Tibial nerve (tissue), 4 donors: ENCODE measurements at places on chromosomes 1 and 21.

- no peak for DNase-seq
Measured at GRCh38 chr1:235077163-235077540, 51.5 kb downstream of the TOMM20 start.

DNA sequence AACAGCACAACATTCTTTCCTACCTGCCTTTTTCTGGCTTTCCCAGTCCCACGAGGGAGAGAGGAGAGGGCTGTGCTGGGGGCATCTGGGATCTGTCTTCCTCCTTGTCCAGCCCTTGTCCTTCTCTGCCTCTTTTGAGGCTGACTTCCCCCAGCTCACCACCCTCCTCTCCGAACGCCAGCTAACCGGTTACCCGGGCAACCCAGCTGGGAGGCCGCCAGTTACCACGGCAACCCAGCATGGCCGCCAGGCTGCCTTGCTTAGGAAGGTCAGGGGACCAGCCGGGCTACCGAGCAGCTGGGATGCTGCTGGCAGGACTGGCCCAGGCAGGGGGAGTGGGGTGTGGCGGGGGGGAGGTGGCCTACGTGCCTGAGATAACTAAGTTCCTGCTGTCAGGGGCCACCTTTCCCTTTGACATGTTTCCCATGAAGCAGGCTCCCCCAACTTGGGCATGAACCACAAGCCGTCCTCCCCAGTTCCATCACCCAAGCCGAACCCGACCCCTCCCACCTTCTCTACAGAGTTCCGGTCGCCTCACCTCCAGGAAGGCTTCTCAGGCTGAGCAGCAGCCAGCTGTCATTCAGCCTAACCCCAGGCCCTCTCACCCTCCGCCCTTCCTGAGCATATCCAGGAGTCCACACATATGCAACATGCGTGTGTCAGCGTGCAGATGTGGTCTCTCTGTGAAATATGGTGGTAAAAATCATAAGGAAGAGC is 8.7 kb downstream of the PLEKHA6 start:
- peak; percentile 55 for DNase-seq

- no peak for DNase-seq
Measured at GRCh38 chr1:210739627-210740026, 394.3 kb downstream of the KCNH1 start.

DNA sequence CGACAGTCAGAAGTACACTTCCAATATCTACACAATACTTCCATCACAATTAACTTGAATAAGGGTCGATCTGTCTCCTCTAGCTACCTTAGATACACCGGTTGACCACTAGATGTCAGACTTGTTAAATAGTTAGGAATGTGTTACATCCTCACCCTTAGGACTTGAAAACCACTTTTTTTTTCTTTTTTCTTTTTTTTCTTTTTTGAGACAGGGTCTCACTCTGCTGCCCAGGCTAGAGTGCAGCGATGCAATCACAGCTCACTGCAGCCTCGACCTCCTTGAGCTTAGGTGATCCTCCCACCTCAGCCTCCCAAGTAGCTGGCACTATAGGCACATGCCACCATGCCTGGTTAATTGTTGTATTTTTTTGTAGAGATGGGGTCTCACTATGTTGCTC is 120.4 kb upstream of the GREM2 start:
- DNase-seq: no peak

GRCh38 chr1:85575363-85575995 is 5.1 kb upstream of the CCN1 start:
- DNase-seq: no peak

GRCh38 chr1:81458186-81458585 is 342.5 kb upstream of the ADGRL2 start:
- DNase-seq: no peak

DNA sequence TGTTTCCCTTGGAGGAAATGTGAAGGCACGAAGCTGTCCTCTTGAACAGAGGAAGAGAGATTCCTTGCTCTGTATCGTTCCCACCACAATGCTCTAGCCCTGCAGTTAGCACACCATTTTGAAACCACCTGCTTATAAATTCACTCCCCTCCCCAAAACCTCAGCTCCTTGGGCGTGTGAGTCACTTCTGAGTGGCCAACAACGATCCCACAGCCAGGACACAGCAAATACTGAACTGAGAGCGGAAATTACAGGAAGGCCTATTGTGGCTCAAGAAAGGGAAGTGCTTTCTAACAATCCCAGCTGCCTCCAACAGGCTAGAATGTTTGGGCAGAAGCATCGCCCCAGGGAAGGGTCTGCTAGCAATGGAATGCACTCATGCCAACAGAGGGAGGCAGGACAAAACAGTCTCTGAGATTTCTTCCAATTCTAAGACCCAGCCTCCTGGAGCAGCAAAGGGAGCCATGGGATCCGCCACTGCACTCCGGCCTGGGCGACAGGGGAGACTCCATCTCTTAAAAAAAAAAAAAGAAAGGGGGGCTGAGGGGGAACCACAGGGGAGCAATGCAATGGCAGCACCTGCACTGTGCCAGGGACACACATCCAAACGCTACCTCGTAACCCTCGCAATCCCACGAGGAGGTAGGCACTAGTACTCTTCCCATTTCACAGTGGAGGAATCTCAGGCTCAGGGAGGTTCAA is 1.9 kb downstream of the TMEM53 start:
- DNase-seq: no peak

DNA sequence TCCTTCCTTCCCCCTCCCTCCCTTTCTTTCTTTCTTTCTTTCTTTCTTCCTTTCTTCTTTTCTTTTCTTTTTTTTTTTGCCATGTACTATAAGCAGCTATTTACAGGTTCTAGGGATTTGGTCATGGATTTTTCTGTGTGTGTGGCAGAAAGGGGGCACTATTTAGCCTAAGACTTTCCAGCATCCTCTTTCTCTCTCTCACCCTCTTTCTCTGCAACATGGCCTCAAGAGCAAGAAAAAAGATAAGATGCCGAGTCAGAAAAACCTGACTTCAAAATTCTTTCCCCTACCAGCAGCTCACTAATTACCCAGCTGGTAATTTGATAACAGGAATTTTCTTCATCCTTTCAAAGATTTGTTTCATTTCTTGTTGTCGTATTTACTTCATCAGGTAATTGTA is 458.3 kb upstream of the ADAMTS5 start:
- no peak for DNase-seq

DNA sequence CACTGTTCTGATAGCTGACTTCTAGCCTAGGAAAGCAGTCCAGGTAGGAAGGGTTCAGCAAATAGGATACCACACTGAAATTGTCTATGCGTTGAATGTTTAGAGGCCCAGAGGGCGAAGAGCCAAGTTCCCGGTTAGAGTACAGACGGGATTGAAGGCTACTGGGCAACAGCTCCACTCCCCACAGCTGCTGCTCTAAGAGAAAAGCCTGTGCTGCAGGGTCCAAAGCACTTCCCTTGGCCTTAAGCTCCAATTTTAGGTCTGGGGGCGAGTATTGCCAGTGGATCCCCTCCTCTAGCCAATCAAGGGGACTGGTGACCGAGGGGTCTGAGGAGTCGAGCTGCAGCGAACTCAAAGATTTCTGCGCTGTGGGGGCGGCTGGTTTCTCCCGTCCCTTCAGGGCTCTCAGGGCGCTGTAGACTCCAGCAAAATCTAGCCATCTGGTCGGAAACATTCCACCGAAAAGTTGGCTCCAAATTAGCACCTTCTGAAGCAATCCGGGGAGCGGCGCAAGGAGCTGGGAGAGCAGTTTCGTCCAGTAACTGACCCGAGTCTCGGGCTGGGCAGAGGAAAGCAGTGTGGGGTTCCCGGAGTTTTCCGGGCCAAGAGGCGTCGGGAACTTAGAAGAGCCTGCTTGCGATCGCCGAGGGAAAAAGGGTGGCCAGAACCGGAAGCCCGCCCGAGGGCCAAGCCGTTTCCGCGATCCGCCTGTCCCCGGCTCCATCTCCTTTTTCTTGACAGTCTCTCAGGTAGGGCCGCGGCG is 748 bp downstream of the PPP1R15B start:
- DNase-seq: peak; percentile 26

DNA sequence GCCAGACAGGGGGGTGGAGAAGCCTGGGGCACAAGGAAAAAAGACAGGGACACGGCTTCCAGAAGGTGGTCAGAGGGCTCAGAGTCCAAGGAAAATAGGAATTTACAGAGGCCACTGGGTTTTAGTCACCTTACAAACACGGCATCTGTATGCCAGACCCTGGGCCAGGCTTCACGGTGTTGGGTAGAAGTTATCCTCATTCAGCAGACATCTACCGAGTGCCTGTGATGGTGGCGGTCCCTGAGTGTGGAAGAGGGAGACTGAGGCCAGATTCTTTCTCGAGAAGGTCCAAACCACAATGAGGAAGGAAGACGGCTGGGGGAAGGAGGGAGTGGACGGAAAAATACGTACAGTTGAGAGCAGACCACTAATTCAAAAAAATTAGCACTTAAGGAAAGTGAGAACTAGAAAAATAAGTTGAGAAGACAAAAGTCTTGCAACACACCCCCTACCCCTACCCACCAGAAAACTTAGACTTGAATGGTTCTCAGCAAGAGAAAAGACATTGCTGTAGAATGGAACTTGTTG is 864 bp upstream of the BTG2 start:
- DNase-seq: no peak

DNA sequence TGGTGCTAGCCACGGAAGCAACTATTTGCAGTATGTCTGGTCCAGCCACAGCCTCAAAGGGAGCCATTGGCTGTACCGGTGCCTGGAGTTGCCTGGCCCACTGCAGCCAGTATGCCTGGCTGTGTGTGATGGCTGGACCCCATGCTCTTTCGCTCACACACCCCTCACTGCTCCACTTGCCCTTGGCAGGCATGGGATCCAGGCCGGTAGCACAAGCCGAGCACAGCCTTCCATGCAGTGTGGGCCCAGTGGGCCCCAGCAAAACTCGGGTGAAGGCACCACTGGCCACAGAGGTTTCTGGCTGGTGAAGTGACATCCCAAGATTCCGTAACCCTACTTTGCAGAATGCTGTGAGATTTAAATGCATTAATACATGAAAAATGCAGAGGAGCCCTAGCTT is 665.8 kb downstream of the PLPP3 start:
- DNase-seq: no peak

- DNase-seq: no peak
Measured at GRCh38 chr1:98817821-98818220, 156.3 kb downstream of the SNX7 start.

DNA sequence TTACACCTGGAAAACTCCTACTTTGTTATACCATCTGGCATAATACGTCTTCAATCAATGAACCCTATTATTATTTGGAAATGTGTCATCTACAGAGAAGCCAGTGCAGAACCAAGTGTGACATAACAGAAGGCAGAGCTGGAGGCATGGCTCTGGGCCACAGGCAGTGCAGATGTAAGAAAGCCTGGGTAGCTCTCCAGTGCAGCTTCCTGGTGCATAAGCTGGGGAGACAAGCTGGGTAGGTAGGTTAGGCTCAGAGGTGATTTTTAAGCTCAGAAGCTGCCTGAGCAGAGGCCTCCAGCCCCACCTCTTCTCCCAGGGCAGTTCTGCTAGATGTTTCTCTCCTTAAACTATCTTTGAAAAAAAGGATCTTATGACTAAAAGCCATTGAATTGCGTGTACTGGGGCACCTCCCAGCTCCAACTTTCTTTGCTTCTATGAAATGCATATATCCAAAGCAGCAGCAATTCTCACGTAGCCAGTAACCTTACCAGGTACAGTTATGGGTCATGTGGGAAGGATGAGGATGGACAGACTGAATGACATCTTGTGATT is 30.7 kb downstream of the AKNAD1 start:
- no peak for DNase-seq

DNA sequence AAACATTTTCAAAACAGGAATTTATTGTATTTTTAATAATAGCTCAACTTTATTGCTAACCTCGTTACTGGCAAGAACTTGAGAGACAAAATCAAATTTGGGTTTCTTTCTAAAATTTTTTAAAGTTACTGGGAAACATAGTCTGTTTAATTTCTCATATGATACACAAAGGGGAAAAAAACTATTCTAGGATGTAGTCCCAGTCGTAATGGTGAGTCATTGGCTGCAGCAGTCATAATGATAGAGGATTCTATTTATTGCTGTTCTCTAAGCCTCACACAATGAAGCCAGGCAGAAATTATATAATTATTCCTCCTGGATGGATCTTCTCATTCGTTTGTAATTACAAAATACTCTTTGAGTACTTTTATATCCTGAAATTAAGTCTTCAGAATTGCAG is 326.5 kb upstream of the SGIP1 start:
- DNase-seq: no peak

- no peak for DNase-seq
Measured at GRCh38 chr1:167592475-167592874, 37.6 kb upstream of the RCSD1 start.

GRCh38 chr1:217333939-217334338 is 297.0 kb downstream of the GPATCH2 start:
- DNase-seq: no peak

- no peak for DNase-seq
Measured at GRCh38 chr1:182633031-182633430, 28.8 kb upstream of the RGS16 start.

DNA sequence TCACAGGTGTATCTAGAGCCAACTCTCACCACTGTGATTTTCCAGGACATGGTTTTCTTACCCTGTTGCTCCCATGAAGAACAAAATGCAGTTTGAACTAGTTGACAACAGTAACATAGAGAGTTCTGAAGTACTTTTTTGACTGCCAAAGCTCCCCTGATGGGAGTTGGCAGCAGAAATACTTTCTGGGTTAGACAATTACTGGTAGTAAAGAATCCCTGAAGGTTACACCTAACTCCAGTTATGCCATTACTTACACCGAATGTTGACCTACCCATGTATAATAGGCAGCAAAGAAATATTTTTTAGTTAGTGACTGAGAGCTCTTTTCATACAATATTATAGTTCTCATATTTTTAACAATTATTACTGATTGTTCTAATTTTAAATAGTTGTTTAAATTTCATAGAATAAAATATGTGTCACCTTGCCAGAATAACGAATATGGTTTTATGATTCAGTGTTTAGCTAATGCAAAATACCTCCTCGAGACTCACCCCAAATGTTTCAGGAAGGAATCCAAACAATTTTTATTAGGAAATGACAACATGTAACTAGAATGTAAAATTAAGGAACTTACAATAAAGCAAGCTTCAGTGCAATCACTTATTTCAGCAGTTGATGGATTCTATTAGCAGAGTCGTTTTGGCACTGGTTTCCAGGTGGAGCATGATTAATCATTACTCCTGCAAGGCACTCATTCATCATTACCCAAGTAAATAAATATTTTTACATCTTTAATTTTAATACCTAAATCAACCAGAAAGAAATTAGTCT is 237.6 kb downstream of the MRPL39 start:
- DNase-seq: no peak

DNA sequence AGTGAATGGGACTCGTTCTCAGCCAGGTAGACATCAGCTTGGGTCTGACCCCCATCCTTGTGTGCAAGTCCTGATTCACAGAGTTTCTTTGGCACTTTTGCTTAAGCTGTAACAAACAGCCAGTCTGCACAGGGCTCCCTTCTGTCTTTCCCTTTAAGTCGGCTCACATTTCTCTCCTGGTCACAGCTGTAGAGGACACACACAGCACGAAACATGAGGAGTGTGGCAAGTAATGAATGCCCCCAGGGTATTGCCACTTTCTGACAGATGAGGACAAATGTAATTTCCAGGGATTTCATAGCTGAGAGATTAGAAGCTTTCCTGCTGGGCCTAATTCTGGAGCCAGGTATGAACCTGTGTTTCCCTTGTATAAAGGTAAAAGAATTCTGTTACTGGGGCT is 423.5 kb downstream of the KIF26B start:
- no peak for DNase-seq
